ENCODE measurements at places on chromosomes 3 and 15. TPM values are rescaled to one million over a fixed set of nuclear protein-coding genes. Genes with fewer than 3 reads are reported as not detected.

DNA sequence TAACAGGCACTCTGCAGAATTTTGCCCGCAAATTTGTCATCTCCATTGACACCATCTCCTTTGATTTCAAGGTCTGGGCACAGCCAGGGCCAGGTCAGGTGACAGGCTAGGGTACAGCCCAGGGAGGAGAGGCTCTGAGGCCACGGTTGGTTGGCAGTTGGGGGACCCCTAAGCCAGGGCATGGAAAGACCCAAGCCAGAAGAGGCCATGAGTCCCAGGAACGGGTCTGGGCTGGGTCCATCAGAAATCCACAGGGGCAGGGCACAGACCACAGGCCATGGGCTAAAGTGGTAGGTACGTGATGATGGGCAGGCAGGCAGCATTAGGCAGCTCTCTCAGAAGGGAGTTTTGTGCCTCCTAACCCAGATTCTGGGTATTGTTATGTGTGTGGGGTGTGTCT is 45.8 kb downstream of the SEMA3G start:
- ATAC-seq, result no peak

ACSBG1 gene
- not detected for total RNA-seq

DNA sequence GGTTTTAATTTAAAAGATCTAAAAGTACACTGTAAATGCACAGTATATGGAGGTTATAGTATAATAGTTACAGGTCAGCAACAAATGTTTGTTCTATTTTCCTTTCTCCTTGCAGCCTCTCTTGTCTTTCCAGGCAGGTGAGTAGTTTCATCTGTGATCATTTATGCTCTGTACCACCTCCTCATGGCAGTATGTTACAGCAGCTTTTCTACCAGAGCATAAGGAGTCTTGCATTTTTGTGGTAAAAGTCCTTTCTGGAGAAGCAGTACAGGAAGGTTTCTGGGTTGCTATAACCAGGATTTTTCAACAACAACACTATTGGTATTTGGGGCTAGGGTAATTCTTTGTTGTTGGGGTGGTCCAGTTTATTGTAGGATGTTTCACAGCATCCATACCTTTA is 59.5 kb downstream of the ZNF609 start:
- ATAC-seq, result no peak

GRCh38 chr3:193788189-193788991 is 195.4 kb downstream of the OPA1 start:
- no peak for ATAC-seq

DNA sequence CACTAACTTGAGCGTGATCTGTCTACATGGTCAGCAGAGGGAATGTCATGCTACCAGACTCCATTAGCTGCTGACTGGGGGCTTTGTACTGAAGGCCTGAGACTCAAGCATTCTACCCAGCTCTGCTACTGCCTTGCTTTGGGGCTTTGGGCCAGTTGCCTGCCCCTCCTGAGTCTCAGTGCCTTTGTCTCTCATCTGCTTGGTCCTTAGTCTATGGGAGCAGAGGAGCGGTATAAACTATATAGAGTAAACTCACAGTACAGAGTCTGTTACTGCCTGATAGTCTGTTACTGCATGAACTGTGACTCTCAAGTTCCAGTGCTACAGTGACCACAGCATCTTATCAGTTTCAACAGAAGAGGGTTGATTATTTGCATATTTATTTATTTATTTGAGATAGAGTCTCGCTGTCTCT is 38.5 kb upstream of the C15orf39 start:
- ATAC-seq, result no peak

TRMT10C gene
- total RNA-seq, result 14.6 TPM

- no peak for ATAC-seq
These were observed 209.5 kb upstream of the ST8SIA2 start for GRCh38 chr15:92184142-92184541.

Measured in esophagus mucosa (tissue), 1 donor.